Esophagus muscularis mucosa (tissue), 4 donors: ENCODE measurements at places on chromosomes 7 and 10. TPM values are rescaled to one million over a fixed set of nuclear protein-coding genes. Genes with fewer than 3 reads are reported as not detected.

The KIF11 gene
- total RNA-seq: 0.33 TPM

- H3K4me3 ChIP-seq: no peak overlapping the region
- H3K36me3 ChIP-seq: no peaks in the 10 kb centered on the region
- no peak overlapping the region for H3K27ac ChIP-seq
- DNase-seq: no peak
- no peaks in the 10 kb centered on the region for H3K4me1 ChIP-seq
- no peaks in the 10 kb centered on the region for H3K27me3 ChIP-seq
Observed at GRCh38 chr7:88792361-88792760, 3.2 kb downstream of the TEX47 start.

DNA sequence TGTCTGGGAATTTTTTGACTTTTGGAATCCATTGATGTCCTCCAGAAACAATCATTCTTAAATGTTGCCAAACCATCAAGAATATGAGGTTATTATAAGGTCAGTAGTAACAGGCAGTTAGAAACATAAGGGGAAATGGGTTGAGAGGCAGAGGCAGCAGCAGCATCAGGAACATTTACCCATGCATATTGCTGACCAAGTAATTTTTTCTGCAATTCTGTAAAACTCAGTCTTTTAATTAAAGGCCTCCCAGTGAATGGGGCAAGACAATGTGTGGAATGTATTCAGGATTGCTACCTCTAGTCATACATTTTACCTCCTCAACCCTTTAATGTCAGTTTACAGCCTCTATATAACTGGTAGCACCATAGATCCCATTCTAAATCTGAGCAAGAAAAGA lies 66.5 kb upstream of the SKAP2 start:
- H3K4me1 ChIP-seq: no peaks in the 10 kb centered on the region
- H3K27me3 ChIP-seq: no peaks in the 10 kb centered on the region
- H3K36me3 ChIP-seq: no peaks in the 10 kb centered on the region
- no peak overlapping the region for H3K27ac ChIP-seq
- no peak overlapping the region for H3K4me3 ChIP-seq
- no peak for DNase-seq

- no peak overlapping the region for H3K4me3 ChIP-seq
- H3K36me3 ChIP-seq: no peaks in the 10 kb centered on the region
- no peak for DNase-seq
- no peak overlapping the region for H3K27ac ChIP-seq
- no peaks in the 10 kb centered on the region for H3K4me1 ChIP-seq
- no peaks in the 10 kb centered on the region for H3K27me3 ChIP-seq
Observed at GRCh38 chr7:97078023-97078969, 39.2 kb upstream of the SDHAF3 start.
